H1 (cell line): ENCODE measurements at places on chromosomes 7 and 10. TPM values are rescaled to one million over a fixed set of nuclear protein-coding genes. Genes with fewer than 3 reads are reported as not detected.

The ZPBP gene
- total RNA-seq = not detected in 2 replicates

The FAM24B gene
- total RNA-seq = 0.50 and 0.73 TPM in 2 replicates

The ARMH3 gene
- 16.1 and 18.3 TPM in 2 replicates for total RNA-seq

The DOCK4 gene
- total RNA-seq = 23.6 and 26.9 TPM in 2 replicates

The CCDC3 gene
- total RNA-seq = 3.7 and 3.8 TPM in 2 replicates

The ADCY1 gene
- 25.9 and 26.9 TPM in 2 replicates for total RNA-seq

The OR6B1 gene
- total RNA-seq = not detected in 2 replicates

The PAOX gene
- total RNA-seq = 4.2 and 4.3 TPM in 2 replicates

The CCDC146 gene
- total RNA-seq = 0.63 and 2.4 TPM in 2 replicates

The NUTM2E gene
- 0.21 and 0.28 TPM in 2 replicates for total RNA-seq

The HYAL4 gene
- not detected in 2 replicates for total RNA-seq

The CFAP70 gene
- total RNA-seq = 0.27 and 0.30 TPM in 2 replicates

The SYCE1 gene
- not detected in 2 replicates for total RNA-seq

The SORBS1 gene
- total RNA-seq = 35.0 and 36.3 TPM in 2 replicates

The POR gene
- 127 and 144 TPM in 2 replicates for total RNA-seq

The OLAH gene
- not detected in 2 replicates for total RNA-seq

The LGI1 gene
- not detected in 2 replicates for total RNA-seq

The RNF32 gene
- 0.67 and 1.2 TPM in 2 replicates for total RNA-seq

The NOS3 gene
- 4.4 and 4.7 TPM in 2 replicates for total RNA-seq

The EEPD1 gene
- total RNA-seq = 5.7 and 7.8 TPM in 2 replicates

The CPA4 gene
- total RNA-seq = not detected in 2 replicates

The PLEKHS1 gene
- total RNA-seq = not detected in 2 replicates

The MSS51 gene
- 1.7 and 1.9 TPM in 2 replicates for total RNA-seq

The FAM25G gene
- total RNA-seq = not detected in 2 replicates

The UTF1 gene
- total RNA-seq = 21.7 and 21.8 TPM in 2 replicates

The CYP2C9 gene
- total RNA-seq = not detected in 2 replicates

The CTNNA3 gene
- 1.5 TPM in 2 replicates for total RNA-seq

The AMZ1 gene
- 0.82 and 1.4 TPM in 2 replicates for total RNA-seq

The ACSM6 gene
- total RNA-seq = 0.27 TPM in 1 of 2 replicates, not detected in the other

The PSMC2 gene
- total RNA-seq = 139 and 141 TPM in 2 replicates

The MYO1G gene
- 0.11 and 0.19 TPM in 2 replicates for total RNA-seq

The ARHGAP22 gene
- 11.2 and 12.9 TPM in 2 replicates for total RNA-seq

The DBNL gene
- total RNA-seq = 30.9 and 32.1 TPM in 2 replicates

The SEC31B gene
- 3.0 and 4.1 TPM in 2 replicates for total RNA-seq
